ENCODE measurements at places on chromosomes 13 and 19.
A peak's percentile ranks its signal among the peaks of the same experiment; 100 is the strongest.

DNA sequence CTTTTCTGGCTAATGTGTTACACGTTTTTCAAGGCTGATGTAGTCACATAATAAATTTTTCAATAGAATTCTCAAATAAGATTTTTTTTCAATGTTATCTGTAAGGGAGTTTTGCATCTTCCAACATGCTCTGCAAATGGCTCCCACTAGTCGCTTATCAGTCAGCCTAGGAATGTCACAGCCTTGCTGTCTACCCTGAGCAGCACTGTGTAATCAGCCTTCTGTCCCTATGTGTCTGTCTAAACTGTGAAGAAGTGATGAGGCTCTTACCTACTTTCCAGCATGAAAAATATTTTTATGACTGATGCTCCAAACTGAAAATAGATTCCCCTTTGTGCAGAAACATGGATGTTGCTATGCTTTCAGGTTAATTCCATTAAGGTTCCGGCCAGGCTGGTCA, 75.1 kb upstream of the FAM216B start:
- DNase-seq, result no peak

- no peak for DNase-seq
These were observed 12.1 kb upstream of the ZNF441 start for GRCh38 chr19:11754663-11755062.

DNA sequence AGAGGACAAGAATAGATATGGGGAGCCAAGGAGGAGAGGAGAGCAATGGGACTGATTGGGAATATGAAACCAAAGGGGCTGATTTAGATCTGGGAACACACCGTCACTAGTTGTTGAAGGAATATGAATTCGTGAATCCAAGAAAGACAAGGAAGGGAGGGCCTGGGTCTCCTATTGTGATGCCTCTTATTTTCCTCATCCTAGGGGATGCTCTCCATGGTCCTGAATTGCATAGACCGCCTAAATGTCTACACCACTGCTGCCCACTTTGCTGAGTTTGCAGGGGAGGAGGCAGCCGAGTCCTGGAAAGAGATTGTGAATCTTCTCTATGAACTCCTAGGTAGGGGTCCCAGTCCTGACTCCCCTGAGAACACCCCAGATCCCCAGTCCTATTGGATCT, 21.5 kb downstream of the RYR1 start:
- no peak for DNase-seq

GRCh38 chr13:91370501-91370900, 23.0 kb downstream of the MIR17HG start:
- DNase-seq, result no peak

DNA sequence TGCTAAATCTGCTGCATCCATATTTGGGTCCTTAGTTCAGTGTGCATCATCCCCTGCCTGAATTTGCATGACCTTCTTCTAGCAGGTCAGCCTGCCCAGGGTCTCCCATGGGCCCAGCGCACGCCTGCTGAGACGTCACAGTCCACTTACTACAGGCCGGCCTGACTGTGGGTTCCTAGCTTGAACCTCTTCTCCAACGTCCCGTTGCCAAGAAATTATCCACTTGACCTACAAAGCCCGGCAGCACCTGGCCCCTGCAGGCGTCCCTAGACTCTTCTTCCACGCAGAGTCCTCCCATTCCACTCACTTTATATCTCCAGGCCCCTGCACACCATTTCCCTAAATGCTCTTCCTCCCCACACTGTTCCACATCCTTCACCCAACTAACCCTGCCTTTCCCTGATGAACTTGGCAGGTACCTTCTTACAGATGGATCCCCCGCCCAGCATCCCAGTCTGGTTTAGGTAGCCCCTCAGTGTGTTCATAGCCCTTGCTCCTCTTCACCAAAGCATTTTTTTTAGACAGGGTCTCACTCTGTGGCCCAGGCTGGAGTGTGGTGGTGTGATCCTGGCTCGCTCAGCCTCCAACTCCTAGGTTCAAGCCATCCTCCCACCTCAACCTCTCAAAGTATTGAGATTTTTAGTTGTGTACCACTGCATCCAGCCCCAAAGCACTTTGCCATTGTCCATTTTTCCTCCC, 155.0 kb upstream of the SOX1 start:
- no peak for DNase-seq

DNA sequence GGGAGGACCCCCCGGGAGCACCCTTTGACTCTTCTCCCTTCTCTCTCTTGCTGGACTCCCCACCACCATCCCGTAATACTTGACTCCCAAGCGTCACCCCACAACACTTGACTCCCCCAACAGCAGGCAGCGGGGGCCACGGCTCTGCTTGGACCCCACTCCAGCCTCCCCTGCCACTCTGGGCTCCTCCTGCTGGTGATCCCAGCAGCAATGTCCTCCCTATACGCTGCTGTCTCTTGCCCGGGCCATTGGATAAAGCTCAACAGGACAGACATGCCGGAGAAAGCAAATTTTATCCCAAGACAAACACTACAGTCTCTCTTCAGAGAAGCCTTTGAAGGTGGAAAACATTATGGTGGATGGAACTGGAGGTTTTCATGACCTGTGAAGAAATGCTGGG, 20.4 kb upstream of the AMER2 start:
- no peak for DNase-seq

DNA sequence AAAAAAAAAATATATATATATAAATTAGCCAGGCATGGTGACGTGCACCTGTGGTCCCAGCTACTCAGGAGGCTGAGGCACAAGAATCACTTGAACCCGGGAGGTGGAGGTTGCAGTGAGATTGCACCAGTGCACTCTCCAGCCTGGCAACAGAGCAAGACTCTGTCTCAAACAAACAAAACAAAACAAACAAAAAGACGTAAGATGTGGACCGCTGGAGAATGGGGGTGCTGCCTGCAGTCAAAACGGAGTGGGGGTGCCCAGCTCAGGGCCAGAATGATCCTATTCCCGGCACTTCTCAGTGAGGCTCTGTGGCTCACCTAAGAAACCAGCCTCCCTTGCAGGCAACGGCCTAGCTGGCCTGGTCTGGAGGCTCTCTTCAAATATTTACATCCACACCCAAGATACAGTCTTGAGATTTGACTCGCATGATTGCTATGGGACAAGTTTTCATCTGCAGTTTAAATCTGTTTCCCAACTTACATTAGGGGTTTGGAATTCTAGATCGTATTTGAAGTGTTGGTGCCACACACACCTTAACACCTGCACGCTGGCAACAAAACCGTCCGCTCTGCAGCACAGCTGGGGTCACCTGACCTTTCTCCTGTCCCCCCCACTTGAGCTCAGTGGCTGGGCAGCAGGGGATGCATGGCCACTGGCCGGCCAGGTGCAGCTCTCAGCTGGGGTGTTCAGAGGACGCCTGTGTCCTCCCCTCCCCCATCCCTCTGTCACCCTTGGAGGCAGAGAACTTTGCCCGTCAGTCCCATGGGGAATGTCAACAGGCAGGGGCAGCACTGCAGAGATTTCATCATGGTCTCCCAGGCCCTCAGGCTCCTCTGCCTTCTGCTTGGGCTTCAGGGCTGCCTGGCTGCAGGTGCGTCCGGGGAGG, at the start of gene F7:
Gene F7, plus strand, starts transcription at position 760 of the 889 bp plus-strand sequence. Its CDS starts 51 bp downstream, at position 811.
- DNase-seq, result no peak

GRCh38 chr13:58080806-58081205, 449.3 kb downstream of the PCDH17 start:
- no peak for DNase-seq

GRCh38 chr19:53101518-53101917, 1.7 kb downstream of the ZNF160 start:
- DNase-seq, result no peak

GRCh38 chr19:51946602-51947001, 19.3 kb downstream of the ZNF613 start:
- no peak for DNase-seq

GRCh38 chr13:99998261-99998660, 16.7 kb downstream of the ZIC2 start:
- DNase-seq, result no peak

DNA sequence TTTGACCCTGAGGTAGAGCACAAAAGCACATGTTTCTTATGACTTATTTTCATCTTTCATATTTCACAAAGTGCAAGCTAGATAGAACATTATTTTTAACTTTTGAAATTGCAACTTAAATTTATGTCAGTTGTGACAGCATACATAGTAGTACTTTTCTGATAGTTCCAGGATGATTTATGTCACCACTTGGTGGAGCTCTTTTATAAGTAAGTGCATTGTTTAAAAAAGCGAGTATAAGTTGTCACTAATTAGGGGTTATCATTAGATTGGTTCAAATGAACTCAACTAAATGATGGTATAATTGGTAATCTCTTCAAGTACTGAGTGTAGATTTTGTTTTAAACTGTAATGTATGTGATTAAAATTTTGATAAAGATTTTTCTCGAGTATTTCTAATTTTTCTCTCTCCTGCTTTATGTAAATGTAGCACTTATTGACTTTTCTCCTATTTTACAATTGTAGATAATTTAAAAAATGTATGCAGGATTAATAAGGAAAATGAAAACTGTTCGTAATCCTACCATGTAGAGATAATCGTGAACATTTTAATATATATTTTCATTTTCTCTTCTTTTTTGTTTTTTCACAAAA, 31.1 kb downstream of the RB1 start:
- no peak for DNase-seq

GRCh38 chr13:109412283-109412901, 374.0 kb downstream of the IRS2 start:
- peak; percentile 84 for DNase-seq

DNA sequence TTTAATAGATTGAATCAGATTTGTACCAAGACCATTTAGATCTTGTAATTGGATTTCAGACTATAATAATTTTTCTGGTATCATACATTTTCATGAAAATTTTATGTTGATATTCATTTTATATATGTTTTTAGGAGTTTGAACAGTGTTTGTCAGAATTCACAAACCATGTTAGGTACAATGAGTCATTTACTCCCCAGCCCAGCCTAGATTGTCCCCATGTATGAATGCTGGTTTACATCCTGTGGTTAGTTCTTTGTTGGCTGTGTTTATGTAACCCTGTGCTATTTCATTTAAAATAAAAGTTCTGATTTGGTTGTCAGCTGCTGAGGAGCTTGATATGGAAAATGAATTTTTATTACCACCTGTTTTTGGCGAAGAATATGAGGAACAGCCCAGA, 96.7 kb downstream of the GJA3 start:
- no peak for DNase-seq

DNA sequence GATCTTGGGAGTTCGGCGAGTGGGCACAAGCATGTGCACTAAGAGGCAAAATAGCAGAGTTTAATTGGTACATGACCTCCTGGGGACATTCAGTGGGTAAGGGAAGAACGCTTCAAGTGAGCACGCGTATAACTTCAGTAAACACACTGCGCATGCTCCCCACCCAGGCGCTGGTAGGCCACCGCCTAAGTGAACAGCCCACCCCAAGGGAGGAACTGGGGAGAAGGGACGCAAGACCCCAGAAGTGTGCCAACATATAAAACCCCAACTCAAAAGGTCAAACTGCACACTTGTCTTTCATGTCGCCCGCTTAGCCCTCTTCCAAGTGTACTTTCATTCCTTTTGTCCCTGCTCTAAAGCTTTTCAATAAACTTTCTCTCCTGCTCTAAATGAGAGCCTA, 10.5 kb upstream of the NTN5 start:
- no peak for DNase-seq

GRCh38 chr19:17725422-17726078, 6.3 kb downstream of the MAP1S start:
- no peak for DNase-seq

GRCh38 chr13:98508685-98509084, 68.2 kb downstream of the STK24 start:
- DNase-seq, result no peak

All from NCI-H187 treated with DMSO at 0.1 percent for 48 hours (cell line).